ENCODE measurements at places on chromosomes 6 and 20.

DNA sequence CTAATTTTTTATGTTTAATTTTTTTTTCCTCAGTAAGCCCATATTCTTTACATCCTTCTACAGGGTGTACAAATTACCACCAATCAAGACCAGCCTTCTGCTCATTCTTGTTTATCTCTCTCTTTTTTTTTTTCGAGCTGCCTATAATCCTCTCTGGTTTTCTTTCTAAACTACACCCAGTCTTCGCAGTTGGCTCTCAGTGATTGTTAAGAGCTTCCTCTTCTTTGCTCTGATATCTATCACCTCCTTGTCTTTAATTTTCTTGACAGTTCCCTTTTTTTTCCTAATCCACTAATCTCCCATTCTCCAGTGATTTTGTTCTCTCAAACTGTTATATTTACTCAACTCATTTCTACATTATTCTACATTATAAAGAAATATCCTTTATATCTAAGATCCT lies 38.5 kb upstream of the PTPRK start:
- no peak for DNase-seq

DNA sequence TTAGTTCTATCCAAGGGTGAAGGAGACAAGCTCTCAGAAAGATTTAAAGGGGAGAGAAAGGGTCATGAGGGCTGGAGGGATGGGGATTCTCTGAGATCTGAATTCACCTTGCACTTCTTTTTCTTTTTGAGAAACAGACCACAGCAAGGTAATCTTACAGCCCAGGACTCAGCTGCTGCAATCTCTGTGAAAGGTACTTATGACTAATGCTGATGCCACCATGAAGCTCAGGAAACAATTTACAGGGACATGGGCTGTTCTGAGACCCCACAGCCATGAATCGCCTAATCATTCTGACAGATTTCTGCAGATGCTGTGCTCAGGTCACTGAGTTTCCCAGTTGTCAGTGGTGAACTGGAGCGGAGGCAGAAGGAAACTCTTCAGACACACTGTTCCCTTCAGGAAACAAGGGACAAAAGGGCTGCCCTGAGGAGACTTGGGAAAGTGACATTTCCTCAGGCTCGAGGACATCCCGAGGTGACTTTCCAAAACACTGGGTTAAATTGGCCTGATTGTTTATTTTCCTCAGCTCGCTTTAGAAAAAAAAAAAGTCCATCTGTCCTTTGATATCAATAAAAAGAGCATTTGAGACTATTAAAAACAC lies 103.8 kb upstream of the PLCB4 start:
- no peak for DNase-seq

- DNase-seq = peak; percentile 9
Measured at GRCh38 chr20:40913224-40914185, 115.1 kb upstream of the TOP1 start.

DNA sequence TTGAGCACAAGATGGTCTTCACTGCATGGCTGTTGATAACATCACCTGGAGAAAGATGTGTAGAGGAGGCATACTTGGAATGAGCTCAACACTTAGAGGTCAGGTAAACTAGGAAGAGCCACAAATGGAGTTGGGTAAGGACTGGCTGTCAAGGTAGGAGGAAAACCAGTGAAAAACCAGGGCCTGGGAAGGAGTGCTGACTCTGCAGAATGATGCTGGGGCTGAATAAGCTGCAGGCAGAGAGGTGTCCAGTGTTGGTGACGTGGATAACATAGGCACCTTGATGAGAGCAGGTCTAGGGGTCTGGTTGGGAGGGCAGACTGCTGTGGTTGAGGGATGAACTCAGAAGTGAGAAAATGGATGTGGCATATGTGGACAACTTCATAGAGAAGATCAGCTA lies 160.2 kb downstream of the CARMIL1 start:
- DNase-seq = no peak

GRCh38 chr6:90247262-90247661 lies 49.4 kb downstream of the BACH2 start:
- no peak for DNase-seq

GRCh38 chr6:52227495-52227894 lies 16.8 kb downstream of the IL17F start:
- no peak for DNase-seq

- DNase-seq = no peak
Measured at GRCh38 chr6:811831-812230, 118.9 kb upstream of the EXOC2 start.

- no peak for DNase-seq
Measured at GRCh38 chr6:149208134-149208601, 109.3 kb upstream of the TAB2 start.

GRCh38 chr6:33761922-33762629 lies 15.4 kb upstream of the IP6K3 start:
- peak; percentile 90 for DNase-seq

DNA sequence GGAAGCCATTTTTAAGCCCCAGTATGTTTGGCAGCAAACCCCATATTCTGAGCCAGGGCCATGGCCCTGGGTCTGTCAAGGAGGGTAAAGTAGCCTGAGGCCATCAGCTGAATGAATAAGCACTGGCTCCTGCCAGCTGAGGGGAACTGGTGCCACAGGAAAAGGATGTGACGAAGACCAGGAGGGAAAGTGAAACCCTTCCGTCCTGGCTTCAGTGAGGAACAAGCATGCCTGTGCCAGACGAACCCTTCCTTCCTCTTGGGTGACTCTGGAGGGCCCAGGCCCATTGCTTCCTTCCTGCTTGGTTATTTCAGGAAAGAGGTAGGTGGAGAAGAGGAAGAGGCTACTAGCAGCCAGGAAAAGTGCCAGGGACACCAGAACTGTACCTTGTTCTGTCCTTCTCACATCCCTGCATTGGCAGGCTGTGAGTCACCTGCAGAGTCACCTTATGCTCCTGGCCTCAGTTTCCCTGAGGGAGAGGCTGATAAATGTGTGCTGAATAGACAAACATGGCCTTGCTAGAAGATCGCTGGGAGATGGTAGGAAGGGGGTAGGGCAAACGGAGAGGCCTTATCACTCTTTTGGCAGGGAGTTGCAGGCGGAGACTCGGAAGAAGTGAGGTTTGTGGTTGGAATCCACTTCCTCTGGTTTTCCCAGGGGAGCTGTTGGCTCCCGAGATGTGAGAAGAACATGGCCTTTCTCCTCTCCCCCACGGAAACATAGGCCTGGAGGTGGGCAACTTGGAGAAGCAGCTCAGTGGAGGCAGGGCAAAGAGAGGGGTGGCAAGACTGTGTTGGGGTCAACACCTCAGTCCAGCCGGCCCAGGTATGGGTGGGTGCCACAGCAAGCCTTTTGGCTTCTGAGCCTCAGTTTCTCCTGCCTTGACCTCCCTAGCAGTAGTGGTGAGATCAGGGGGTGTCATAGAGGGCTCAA lies 37.4 kb downstream of the COX4I2 start:
- DNase-seq = no peak

DNA sequence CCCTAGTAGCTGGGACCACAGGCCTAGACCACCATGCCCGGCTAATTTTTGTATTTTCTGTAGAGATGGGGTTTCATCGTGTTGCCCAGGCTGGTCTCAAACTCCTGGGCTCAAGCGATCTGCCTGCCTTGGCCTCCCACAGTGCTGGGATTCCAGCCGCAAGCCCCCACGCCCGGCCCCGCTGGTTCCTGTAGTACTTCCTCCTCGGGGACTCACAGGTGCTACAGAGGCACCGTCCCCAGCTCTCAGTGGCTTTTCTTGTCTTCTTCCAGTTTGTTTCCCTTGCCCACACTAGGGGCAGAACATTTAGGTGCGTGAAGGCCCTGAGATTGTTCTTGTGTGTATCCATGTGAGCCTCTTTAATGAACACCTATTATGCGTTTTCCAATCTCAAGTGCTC lies 773 bp upstream of the ZBP1 start:
- DNase-seq = no peak

DNA sequence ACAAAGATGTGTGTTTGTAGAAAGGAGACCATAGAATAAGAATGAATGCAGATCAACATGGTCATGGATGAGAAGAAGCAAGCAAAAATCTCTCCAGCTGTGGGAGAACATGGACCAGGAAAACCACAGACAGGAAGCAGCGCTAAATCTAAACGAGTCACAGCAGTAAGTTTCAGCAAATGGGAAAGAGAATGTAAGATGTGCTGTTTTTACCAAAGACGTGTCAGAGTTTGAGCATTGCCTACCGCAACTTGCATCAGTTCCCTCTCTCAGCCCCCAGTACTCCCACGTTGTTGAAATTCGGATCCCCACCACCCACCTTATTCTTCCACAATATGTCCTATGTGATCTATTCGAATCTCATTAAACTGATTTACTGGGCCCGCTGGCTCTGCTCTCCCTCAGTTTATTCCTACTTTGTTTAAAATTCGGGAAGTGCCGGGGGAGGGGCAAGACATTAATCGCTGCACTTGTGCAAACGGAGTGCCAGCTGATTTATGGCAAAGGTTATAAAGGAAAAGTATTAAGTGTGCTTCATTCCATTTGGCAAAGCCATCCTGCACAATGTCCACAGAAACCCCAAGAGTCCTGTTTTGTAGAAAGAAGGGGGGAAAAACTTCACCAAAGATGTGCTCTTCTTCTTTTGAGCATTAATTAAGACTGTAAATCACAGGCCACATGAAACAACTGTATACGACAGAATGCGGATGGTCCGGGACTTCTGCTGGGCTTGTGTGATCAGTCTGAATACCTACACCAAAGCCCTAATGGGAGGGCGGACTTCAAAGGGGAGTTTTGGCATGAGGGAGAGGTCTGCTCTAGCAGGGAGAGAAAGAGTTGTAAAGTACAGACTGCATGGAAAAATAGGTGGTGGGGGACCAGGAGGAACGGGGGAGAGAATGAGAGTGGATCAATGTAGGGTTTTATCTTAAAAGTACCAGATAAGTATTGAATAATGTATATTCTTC lies 59.1 kb upstream of the PRDM1 start:
- DNase-seq = peak; percentile 51

GRCh38 chr6:160792708-160793107 lies 90.7 kb downstream of the PLG start:
- peak; percentile 14 for DNase-seq

- peak; percentile 53 for DNase-seq
Measured at GRCh38 chr20:49505518-49505917, 23.1 kb upstream of the KCNB1 start.

- peak; percentile 50 for DNase-seq
Measured at GRCh38 chr6:122381494-122382265, 17.8 kb upstream of the HSF2 start.

GRCh38 chr20:46135856-46136633 lies 17.9 kb downstream of the CD40 start:
- DNase-seq = no peak

- no peak for DNase-seq
Measured at GRCh38 chr6:132219901-132220300, 181.4 kb downstream of the MOXD1 start.

- no peak for DNase-seq
Measured at GRCh38 chr6:136341967-136342366, 52.3 kb upstream of the BCLAF1 start.

- DNase-seq = peak; percentile 70
Measured at GRCh38 chr20:45969712-45970634, 2.0 kb downstream of the ZNF335 start.

GRCh38 chr6:5636210-5637030 lies 370.3 kb downstream of the NRN1 start:
- DNase-seq = peak; percentile 70

DNA sequence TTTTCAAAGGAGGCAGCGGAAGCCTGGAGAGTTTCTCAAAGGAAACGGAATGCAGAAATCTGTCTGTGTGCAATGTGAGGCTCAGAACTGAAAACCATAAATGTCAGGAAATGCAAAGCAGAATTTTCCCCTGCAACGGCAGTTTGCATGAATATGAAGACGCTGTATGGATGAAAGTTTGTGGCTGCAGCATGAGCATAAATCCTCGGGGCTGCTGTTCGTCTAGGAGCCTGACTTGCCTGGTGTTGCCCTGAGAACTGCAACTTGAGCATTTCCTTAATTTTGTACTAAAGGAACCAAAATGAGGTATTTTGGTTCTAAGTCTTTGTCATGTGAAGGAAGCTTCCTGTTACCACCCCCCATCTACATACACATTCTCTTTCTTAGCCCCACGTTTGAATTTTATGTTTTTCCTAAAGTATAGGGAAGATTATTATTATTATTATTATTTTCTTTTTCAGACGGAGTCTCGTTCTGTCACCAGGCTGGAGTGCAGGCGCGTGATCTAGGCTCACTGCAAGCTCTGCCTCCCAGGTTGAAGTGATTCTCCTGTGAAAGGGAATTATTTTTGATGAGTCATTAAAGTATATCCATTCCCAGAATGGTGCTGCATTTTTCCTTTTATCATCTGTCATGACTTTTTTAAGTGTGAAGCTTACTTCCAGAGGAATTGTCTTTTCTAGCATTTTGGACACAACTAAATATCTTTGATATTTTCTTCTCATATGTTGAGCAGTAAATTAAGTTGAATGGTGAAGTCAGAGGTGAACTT lies 33.1 kb downstream of the MTHFD1L start:
- DNase-seq = no peak

DNA sequence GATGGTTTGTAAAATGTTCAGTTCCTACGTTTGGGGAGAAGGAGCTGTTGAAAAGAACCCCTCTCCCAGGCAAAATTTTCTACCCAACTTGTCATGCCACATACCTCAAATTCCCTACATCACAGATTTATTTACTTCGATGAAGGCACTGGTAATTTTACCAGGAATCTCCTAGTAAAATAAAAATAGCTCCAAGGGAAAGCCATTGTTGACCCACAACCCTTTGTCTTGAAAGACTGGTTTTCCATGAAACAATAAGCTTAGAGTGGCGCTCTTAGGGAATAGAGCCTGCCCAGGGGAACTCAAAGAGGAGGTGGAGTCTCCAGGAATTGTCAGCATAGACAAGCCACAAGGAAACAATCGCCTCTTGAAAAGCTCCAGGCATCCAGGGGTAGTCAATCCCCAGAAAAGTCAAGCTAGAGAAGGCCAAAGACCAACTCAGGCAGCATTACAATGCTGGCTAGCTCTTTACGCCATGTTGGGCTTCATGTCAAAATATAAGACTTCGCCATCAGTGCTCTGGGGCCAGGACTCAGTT lies 99.2 kb upstream of the RREB1 start:
- peak; percentile 89 for DNase-seq

DNA sequence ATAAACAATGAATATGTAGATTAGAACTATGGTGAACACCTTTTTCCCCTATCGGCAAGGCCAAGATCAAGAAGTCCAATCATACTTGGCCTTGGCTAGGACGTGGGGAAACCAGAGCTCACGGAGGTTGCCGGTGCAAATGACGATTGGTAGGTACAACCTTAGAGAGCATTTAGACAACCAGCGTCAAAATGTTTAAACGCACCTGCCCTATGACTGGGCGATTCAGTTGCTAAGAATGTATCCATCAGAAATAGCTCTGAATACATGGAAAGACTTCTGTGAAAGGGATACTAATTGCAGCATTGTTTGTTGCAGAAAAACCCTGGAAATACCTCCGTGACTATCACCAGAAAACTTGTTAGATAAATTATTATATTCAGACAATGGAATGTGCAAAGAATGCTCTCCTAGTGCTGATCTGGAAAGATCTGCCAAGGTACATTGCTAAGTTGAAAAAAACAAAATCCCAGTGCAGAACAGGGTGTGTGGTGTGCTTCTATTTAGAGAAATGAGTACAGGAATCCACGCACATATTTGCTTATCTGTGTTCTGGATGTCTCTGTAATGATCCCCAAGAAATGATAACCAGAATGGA lies 48.0 kb upstream of the PTPN1 start:
- DNase-seq = no peak

Data from ELF-1 (cell line).